T1000 (cell line): ENCODE measurements at places on chromosomes 1 and 21.

DNA sequence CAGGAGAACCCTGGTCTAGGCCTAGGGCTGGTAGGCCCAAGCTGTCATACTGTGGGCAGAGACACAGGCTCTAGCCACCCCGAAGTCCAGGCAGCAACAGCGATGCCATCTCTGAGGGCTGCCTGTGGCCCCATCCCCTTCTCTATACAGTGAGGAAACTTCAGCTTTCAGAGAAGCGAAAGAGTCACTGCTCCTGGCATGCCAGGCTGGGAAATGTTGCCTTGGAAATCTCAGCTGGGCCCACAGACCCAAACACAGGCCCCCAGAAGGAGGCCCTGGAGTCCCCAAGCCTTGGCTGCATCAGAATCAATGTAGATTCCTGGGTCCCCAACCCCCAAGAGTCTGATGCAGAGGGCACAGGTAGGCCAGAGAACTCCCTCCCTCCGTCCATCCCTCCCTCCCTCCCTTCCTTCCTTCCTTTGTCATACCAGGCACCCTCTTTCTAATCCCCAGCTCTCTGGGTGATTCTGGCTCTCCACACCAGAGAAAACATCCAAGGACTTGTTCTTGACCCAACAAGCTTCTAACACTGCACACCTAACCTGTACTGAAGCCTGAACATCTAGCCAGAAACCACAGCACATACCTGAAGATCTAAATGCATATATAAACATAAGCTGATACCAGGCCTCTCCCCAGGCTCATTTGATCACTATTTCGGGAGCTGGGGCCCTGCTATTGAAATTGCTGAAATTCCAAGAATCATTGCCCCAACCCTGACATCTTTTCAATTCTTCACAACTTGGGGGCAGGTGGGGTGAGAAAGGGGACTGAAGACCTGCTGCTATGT, 143.2 kb upstream of the EDN2 start:
- no peak for DNase-seq

GRCh38 chr1:154081386-154082126, 73.3 kb downstream of the NUP210L start:
- no peak for DNase-seq

GRCh38 chr1:20728371-20729154, 3.9 kb downstream of the SH2D5 start:
- no peak for DNase-seq

DNA sequence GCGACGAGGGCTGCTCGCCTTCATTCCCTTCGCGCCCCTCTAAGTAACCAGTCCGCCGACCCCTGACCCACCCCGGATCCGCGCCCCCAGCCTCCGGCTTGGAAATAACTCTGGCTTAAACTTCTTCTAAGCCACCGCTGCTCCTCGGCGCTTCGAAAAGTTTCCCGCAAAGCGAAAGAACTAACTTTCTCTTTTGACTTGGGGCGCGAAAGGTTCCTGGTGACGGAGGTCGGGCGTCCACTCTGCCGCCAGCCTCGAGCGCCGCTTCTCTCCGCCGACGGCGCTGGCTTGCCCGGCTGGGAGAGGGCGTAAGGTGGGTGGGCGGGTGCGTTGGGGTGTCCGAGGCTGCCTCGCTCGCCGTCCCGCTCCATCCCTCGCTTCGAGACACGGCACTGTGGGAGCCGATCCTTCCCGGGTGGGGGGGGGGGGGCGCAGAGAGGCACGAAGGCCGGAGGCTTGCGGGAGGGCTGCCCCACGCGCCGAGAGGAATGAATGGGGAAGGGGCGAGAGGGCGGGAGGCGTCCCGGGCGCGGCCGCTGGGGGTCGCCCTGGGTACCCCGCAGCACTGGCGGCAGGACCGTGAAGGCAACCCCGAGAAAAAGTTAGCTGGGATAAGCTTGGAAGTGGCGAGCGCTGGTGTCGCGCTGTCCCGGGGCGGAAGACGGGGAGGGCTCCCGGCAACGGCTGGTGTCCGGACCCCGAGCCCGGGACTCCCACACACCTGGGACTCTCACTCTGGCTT, 569 bp downstream of the ATF3 start:
- no peak for DNase-seq

GRCh38 chr1:167501515-167502191, 16.7 kb downstream of the CD247 start:
- no peak for DNase-seq

DNA sequence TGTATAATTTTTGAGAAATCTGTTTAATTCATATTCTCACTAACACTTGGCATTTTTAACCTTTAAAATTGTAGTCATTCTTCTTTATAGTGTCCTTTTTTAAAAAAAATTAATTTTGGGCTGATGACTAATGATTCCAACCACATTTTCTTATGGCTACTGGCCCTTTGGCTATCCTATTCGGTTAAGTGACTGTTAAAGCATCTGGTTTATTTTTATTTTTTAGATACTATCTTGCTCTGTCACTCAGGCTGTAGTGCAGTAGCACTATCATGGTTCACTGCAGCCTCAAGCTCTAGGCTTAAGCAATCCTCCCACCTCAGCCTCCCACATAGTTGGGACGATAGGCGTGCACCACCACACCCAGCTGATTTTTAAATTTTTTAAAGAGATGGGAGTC, 723.2 kb upstream of the CXADR start:
- DNase-seq, result no peak

DNA sequence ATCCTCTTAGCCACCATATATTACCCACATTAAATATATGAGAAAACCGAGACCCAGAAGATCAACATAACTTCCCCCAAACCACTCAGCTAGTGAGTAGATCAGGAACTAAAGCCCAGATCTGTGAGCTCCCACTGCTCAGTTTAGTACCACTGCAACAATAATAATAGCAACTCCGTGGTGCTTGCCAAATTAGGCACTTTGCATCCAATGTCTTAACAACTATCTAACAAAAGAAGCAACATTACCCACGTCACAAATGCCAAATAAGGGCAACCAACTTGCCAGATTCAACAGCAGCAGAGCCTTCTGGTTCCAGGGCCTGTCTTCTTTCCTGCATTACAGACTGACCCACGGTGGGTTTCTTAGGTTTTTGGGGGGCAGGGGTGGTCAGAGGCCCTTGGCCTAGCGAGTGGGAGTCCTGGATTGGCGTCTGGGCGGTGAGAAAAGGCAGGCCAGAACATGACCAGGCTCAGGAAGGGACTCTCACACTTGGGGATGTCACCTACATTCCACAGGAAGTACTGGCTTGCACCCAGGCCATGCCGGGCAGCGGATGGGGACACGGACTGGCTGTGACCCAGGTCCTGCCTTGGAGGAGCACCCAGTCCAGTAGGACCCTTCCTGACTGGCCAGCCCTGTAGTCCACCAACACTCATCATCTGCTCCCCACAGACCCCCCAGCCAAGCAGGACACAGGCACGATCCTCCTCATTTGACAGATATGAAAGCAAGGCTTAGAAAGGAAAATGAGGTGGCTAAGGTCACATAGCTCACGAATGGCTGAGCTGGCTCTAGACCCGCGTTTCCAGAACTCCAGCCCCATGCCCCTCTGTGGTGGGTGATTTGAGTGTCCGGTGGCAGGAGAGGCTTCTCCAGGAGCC, 4.6 kb downstream of the HCRTR1 start:
- no peak for DNase-seq

DNA sequence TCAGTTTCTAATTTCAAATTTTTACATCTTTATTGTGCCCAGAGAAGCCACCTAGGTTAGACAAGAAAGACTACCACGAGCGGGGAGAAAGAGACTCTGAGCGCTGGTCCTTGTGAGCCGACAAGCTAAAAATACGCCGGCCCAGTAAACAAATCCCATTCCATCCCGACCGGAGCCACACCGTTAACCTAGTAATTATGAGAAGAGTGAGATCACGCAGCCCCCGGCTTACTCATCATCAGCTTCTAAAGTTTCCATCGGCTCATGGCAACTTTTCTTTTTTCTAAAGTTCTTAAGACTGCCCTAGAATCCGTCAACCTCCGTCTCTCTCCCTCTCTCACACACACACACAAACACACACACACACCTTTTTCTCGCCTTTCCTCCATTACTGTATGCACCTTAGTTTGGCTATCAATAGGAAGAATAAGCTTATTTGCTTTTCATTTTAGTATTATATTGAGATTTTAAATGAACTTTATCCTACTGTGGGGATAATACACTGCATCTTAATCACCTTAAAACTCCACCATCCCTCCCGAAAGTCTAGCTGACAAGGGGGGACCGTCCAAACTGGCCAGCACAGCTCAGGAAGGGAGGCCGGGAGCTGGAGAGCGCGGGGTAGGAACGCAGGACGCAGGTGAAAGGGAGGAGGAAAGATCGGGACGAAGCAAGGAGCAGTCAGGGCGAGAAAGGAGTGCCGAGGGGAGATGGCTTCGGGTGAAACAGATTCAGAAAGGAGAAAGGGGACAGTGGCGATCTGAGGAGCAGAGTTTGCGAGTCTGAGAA, 728 bp downstream of the OTUD7B start:
- DNase-seq, result peak; percentile 36

DNA sequence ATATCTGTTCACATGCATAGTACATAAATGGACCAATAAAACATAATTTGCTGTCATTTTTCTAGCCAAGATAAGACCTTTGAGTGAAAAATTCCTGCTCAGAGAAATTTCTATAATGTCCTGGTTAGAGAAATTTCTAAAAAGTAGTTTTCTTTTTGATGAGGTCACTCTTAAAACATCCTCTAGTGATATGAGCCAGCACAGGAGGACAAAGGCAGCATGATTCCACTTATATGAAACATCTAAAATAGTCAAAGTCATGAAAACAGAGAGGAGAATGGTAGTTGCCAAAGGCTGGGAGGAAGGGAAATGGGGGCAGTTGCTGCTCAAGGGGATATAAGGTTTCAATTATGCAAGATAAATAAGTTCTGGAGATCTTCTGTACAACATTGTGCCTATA, 239.4 kb downstream of the BACH1 start:
- no peak for DNase-seq

- DNase-seq, result no peak
Observed at GRCh38 chr1:245332513-245332912, 177.7 kb downstream of the KIF26B start.

- no peak for DNase-seq
Observed at GRCh38 chr1:30135698-30136097, 587.7 kb downstream of the MATN1 start.

DNA sequence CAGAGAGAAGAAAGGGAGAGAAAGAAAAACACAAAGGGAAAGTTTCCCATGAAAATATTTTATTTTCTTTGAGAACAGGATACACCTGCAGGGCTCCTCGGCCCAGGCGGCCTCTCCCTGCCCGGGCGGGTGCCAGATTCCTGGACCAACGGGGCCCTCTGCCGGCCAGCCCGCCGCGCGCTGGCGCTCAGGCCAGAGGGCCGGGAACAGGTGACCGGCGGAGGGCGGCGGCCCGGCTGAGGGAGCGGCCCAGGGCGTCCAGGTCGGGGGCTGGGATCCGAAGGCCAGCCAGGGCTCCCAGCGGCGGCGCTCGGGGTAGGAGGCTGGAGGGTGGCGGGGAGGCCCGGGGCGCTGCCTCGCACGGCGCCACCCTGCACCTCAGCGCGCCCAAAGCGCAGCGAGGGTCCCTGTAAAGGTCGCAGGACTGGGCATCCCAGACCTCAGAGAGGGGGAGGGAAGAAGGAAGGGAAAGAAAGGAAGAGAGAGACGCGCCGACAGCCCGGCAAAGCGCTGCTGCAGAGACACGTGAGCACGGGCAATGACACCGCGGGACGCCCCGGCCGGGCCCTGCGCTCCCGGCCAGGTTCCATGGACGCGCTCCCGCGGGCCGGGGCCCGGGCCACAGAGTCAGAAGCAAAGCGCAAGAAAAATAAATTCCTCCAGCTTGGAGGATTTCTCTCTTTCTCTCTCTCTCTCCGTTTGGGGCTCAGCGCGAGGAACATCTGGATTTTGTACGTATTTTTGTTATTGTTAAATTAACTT, 927 bp downstream of the WNT9A start:
- peak; percentile 65 for DNase-seq

DNA sequence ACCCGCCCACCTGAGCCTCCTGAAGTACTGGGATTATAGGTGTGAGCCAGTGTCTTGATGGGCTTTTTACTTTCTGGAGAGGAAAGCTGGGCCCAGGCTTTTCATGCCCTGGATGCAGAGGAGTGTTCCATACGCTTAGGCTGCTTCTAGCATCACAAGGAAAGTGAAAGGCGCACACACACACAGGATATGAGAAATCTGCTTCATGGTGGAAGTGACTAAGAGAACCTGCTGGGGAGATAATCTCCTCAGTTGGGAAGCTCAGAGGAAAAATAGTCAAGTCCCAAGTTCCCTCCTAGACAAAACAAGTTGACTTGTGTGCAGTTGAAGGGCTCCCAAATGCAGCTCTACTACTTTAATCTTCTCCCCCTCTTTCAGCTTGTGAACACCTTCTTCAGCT, 2.2 kb downstream of the NUDC start:
- no peak for DNase-seq

GRCh38 chr21:42668298-42668992, 15.0 kb downstream of the PDE9A start:
- DNase-seq, result no peak

DNA sequence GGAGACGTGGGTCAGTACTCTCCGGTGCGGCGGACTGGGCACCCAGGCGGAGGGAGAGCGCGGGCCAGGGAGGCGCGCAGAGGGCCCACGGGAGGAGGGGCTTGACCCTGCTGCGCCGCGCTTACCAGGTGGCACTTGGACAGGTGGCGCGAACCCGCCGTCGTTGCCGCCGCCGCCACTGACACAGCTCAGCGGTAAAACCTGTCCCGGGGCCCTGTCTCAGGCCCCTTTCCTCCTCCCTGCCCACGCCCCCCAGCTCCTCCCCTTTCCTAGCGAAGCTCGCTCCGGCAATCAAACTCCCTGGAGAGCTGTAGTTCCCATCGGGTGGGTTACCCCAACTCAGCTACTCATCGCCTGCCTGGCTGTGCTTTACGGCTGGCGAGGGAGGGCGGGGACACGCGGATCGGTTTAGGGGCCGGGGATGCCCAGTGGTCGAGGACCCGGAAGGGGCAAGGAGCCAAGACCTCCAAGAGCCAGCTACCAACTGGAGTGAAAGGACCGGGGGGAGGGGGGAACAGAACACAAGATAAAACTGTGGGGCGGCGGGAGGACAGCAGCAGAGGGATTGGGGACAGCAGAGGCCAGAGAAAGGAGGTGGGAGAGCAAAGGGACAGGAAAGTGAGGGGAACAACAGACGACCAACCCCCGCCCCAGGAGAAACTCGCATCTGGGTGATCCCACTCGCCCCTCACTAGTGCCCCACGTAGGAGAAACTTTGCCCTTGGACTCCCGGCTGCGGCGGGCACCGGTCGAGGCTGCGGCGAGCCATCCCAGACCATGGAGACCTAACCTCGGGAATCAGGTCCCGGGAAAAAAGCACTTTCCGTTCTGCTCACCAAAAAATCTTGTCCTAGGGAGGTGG, 2.9 kb downstream of the GFI1 start:
- DNase-seq, result peak; percentile 3

GRCh38 chr1:228048120-228048519, 34.4 kb upstream of the ARF1 start:
- DNase-seq, result no peak

GRCh38 chr1:173095632-173096031, 44.9 kb upstream of the TNFSF18 start:
- DNase-seq, result peak; percentile 9

- DNase-seq, result no peak
Observed at GRCh38 chr21:26842300-26842699, 2.9 kb downstream of the ADAMTS1 start.
